ENCODE measurements at places on chromosomes 4 and X. TPM values are rescaled to one million over a fixed set of nuclear protein-coding genes. Genes with fewer than 3 reads are reported as not detected.

The PLP1 gene
- total RNA-seq: 0.18 TPM

The PCDH18 gene
- total RNA-seq: 100 TPM

The CXCL13 gene
- total RNA-seq: not detected

The ATP2B3 gene
- not detected for total RNA-seq

The PRICKLE3 gene
- 6.7 TPM for total RNA-seq

The NPNT gene
- 0.09 TPM for total RNA-seq

The IBSP gene
- not detected for total RNA-seq

The CACNA1F gene
- total RNA-seq: not detected

The GPC3 gene
- 1.9 TPM for total RNA-seq

The LDB2 gene
- total RNA-seq: 44.7 TPM

The RHOH gene
- 0.09 TPM for total RNA-seq

The MED12 gene
- total RNA-seq: 23.9 TPM

The ADAM29 gene
- total RNA-seq: under 0.01 TPM

The GLOD5 gene
- not detected for total RNA-seq

The SLC4A4 gene
- 25.9 TPM for total RNA-seq

The UCP1 gene
- not detected for total RNA-seq

The ATOH1 gene
- not detected for total RNA-seq

The NXF2 gene
- not detected for total RNA-seq

The EFHC2 gene
- 0.28 TPM for total RNA-seq

The GNRHR gene
- total RNA-seq: not detected

The TRO gene
- total RNA-seq: 14.0 TPM

The TMPRSS11F gene
- total RNA-seq: not detected

The LIAS gene
- 6.5 TPM for total RNA-seq

The COX7B gene
- 478 TPM for total RNA-seq

The PDGFRA gene
- 502 TPM for total RNA-seq

The RFC1 gene
- 43.5 TPM for total RNA-seq

The RRH gene
- 0.09 TPM for total RNA-seq

The ZAR1 gene
- not detected for total RNA-seq

The ZMAT1 gene
- total RNA-seq: 0.09 TPM

The FREM3 gene
- under 0.01 TPM for total RNA-seq

The KLB gene
- total RNA-seq: not detected

The RPL9 gene
- 2,988 TPM for total RNA-seq

The RIBC1 gene
- 0.74 TPM for total RNA-seq

The SLC7A11 gene
- total RNA-seq: 69.1 TPM

The GPRASP1 gene
- total RNA-seq: 4.0 TPM

The NLGN3 gene
- 0.18 TPM for total RNA-seq

The KDM5C gene
- total RNA-seq: 63.4 TPM

The ADH1A gene
- not detected for total RNA-seq

The CT45A2 gene
- total RNA-seq: not detected

The IL13RA2 gene
- 440 TPM for total RNA-seq

The ODAPH gene
- not detected for total RNA-seq

The FAM114A1 gene
- total RNA-seq: 362 TPM

The DCAF12L1 gene
- not detected for total RNA-seq

The CXCL11 gene
- total RNA-seq: 0.14 TPM

The PARM1 gene
- total RNA-seq: 2.0 TPM

The IL13RA1 gene
- 56.0 TPM for total RNA-seq

The CNGA1 gene
- total RNA-seq: not detected

The POU3F4 gene
- not detected for total RNA-seq

The RPS6KA6 gene
- 12.7 TPM for total RNA-seq

The GABRG1 gene
- total RNA-seq: not detected

The FHDC1 gene
- total RNA-seq: 0.18 TPM

The CLIC2 gene
- 3.9 TPM for total RNA-seq

The S100G gene
- total RNA-seq: not detected

The FGFR3 gene
- 1.6 TPM for total RNA-seq

The C4orf17 gene
- total RNA-seq: not detected

The HTN1 gene
- not detected for total RNA-seq

The KCNE5 gene
- 0.74 TPM for total RNA-seq
